ENCODE measurements at places on chromosomes 6 and 20.

- DNase-seq = peak; percentile 56
Observed at GRCh38 chr6:4805553-4806336, 29.5 kb downstream of the CDYL start.

- peak; percentile 14 for DNase-seq
Observed at GRCh38 chr6:144395014-144395413, 109.9 kb downstream of the UTRN start.

GRCh38 chr20:8602389-8603116 lies 466.3 kb upstream of the PLCB4 start:
- no peak for DNase-seq

DNA sequence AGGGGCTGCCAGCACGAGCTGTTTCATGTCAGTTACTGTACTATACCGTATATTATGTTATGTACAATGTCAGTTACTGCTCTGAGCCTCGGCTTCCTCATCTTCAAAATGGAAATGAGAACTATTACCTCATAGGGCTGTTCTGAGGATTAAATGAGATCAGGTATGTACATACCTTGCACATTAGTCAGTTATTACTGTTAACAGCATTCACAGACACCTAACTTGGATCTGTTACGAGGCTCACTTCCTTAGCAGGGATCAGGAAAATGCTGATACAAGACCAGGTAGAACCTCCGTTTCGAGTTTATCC lies 69.7 kb upstream of the TBC1D7 start:
- no peak for DNase-seq

DNA sequence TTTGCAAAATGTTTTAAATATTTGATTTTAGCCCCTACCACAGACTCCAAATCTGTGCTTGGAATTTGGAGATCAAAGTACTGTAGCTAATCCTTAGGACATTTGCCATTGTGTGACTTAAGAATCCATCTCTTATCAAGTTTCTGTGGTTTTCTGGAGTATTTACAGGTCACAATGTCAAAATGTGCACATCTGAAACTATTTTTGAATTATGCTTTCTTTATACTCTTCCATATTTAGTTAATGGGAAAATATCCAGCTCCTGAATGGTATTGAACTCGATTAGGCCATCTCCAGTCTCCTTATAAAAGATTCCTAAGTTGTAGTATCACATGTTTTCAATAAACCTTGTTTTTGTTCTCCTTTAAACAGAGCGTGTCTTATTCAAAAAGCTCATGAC lies 162.5 kb downstream of the KHDC1L start:
- no peak for DNase-seq

- DNase-seq = no peak
Observed at GRCh38 chr6:41504466-41505121, 41.6 kb upstream of the FOXP4 start.

DNA sequence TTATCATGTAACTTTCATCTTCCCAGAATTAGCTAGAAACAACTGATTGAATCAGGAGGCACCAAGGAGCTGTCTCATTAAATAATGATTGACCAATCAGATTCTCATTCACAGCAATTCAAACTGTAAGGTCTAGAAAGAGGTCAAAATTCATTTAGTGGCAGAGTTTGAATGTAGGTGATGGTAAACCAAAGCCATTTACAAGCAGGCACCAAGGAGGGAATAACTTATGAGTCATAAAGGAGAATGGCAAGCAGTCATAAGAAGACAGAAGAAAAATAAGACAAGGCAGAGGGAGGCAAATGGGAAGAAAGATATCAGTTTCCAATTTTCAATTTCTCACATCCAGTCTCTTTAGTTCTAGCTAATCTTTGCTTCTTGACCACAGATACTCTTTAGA lies 52.9 kb upstream of the DEFB112 start:
- no peak for DNase-seq

GRCh38 chr6:6001443-6001842 lies 5.3 kb downstream of the NRN1 start:
- no peak for DNase-seq

DNA sequence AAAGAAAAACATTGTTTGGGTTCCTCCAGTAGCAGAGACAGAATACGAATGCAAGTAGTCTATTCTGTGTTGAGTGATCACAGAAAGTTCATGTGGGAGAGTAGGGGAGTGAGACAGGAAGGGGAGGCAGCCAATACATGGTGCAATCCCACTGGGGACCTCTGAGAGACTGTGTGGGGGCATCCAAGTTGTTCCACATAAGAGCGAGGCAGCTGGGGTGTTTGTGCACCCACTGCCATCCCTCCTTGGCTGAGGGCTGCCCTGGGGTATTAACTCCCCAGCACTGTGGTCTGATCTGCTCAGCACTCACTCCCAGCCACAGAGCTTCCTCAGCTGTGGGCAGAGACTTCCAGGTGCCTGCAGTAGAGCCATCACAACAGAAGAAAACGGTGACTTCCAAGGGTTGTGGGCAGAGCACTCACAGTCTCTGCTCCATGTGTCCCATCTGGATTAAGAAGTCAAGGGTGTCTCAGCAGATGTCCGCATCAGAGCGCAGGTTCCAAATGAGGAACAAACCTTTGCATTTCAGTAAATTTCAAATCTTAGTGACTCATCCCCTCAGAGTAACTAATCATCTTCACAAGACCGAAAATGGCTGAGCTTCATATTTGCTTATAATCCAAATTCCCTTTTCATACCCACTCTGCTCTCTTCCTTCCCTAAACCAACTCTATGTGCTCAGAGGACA lies 101.9 kb upstream of the NAA20 start:
- no peak for DNase-seq

GRCh38 chr6:89299466-89299850 lies 15.6 kb downstream of the GABRR2 start:
- no peak for DNase-seq

DNA sequence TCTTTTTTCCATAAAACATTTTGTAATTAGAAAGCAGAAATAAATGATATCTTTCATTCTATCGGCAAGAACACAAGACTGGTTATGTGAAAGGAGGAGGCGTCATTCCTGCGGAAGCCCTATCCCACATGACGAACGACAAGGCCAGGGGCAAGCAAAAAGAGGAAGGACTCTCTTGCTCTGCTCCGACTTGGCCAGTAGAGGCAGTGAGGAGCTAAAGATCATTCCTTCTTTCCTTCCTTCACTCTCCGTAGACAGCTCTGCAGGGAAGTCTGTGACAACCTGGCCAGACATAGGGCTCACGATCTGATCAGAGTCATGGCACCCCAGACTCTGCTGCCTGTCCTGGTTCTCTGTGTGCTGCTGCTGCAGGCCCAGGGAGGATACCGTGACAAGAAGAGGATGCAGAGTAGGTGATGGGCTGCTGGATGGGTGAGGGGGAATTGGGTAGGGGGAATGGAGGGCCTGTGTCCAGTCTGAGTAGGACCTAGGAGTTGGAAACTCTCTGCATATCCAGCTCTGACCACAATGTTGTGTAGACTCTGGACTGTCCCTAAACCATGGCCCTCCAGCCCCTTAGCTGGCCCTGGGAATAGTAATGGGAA lies at the start of gene WFDC10A:
TSS of gene WFDC10A (plus strand) at position 244 of the 605 bp plus-strand sequence. CDS start at position 319, 75 bp downstream.
- peak; percentile 74 for DNase-seq

DNA sequence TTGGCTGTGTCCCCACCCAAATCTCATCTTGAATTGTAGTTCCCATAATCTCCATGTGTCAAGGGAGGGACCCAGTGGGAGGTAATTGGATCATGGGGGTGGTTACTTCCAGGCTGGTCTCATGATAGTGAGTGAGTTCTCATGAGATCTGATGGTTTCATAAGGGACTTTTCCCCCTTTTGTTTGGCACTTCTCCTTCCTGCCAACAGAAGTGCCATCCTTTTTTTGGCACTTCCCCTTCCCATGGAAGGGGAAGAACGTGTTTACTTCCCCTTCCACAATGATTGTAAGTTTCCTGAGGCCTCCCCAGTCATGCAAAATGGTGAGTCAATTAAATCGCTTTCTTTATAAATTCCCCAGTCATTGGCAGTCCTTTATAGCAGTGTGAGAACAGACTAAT lies 18.0 kb upstream of the PI3 start:
- DNase-seq = no peak

DNA sequence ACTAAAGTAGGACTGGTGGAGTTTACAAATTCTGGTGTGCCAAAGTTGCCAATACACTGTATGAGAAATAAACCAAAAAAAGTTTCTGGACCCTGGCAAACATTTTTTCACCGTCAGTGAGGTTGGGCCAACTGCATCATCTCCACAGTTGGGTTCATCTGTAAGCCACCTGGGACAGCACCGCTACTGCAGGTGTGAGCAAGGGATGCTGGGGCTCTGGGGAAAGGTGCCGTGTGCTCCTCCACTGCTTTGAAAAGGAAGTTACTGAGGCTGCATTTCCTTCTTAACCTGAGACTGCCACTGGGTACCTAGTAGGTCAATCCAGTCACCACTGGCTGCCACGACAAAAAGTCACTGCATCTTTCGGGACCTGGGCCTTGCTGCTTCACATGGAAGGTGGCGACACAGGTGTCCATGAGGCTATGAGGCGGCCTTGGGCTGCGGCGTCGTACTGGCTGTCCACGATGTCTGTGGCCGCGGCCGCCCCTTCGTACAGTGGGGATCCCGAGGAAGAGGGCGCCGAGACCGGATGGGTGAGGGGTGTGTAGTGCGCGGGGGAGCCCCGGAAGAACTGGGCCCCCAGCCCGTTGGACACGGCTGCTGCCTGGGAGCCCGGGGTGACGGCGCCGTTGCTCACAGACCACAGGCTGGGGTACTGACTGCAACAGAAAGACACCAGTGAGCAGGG lies 9.6 kb downstream of the TBXT start:
- DNase-seq = no peak

DNA sequence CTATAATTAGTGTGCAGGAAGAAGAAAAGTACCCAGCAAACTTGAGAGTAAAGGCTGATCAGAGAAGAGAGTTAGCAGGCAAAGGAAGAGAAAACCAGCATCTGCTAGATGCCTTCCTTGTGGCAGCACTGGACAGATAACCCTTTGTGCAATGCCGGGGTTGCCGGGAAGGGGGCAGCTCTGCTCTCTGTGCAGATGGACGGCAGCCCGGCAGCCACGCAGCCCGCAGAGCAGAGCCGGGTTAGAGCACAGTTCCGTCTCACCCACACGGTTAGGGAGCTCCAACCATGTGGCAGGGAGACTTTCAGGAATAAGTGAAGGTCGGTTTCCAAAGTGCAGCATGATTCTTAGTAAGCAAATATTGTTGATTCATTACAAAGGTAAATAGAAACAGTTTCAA lies 80.0 kb upstream of the RPS6KA2 start:
- peak; percentile 77 for DNase-seq

GRCh38 chr20:12152996-12153395 lies 235.3 kb downstream of the BTBD3 start:
- DNase-seq = no peak

GRCh38 chr6:156774863-156775405 lies 2.2 kb upstream of the ARID1B start:
- DNase-seq = peak; percentile 28

DNA sequence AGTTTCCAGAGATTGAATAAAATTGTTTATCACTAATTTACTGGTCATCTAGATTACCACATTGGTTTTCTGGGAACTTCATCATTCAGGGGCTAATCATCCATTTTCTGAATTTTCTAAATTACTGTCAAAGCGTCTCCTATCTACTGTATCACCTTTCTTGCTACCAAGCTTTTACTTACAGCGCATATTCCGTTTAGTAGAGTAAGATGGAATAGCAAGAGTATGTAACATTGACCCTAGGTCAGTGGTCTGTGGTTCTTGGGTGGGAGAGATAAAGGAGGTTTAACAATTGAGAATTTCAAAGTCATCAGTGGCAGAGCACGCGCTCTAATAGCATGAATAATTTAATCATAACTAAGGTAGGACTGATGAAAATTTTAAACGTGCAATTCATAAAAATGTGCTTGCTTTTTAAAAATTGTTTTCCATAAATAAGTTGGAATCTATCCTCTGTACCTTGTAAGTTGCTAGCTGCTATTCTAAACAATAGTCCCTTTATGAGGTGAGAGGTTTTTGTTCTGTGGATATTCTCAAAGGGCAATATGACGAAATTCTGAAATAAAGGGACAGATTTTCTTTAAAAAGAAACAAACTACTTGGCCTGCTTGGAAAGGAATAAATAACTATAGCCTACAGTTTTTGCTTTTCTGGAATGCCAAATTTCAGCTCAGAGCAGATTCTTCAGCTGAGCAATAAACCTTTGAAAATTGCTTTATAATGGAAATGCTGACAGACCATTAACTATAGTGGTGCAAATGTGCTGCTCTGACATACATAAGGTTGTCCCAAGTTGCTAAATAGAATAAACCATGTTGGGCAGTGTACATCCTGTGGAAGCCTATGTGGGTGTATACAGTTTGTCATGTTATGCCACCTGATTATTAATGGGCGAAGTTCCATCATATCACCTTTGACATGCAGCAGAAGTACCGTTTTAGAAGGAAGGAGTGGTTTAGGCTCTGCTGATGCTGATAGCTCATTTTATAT lies 84.1 kb downstream of the ZFAND3 start:
- no peak for DNase-seq

GRCh38 chr6:63637865-63638445 lies 2.4 kb downstream of the PHF3 start:
- no peak for DNase-seq

DNA sequence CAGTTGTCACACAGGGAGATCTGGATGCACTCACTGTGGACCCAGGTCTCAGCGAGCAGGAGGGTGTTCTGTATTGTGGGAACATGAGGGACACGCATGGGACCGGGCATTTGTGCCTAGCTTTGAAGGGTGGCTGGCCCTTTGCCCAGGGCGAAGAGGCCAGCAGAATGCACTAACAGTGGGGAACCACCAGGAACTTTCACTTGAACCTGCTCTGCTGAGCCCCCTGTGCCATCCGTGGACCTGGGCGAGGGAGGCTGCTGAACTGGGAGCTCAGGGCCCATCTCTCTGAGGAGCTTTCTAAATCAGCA lies 1.2 kb upstream of the ULBP2 start:
- DNase-seq = no peak

DNA sequence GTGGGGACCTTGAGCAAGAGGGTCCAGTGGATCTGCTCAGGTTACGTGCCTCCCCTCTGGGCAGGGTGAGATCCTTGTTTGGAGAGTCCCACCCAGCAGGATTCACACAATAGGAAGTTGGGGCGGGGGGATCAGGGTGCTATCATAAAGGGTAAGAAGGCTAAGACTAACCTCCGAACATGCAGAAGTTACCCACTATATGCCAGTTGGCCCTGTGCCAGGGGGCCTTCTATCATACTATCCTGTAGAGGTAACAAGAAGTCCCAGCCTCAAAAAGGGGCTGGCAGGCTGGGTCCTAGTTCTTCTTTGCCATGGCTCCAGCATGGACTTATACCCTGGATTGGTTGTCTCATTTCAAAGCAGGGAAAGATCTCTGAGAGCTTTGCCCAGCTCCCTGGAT lies 94.1 kb downstream of the CDH26 start:
- no peak for DNase-seq

DNA sequence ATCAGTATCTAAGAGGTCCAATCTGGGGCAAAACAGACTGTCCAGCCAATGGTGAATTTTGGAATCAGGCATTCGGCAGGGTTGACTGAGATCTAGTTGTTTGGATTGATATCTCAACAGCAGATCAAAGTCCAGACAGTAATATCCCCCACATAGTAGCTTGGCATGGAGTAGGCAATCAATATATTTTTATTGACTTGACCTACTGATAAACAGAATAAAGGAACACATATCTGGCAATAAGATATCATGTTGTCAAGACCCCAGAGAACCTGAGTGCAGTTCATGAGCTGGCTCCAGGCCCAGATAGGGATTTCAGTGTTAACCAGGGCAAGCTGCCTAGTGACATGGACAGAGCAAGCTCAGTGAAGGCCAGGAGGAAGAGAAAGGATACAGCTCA lies 34.4 kb downstream of the TNFAIP3 start:
- no peak for DNase-seq
